ENCODE measurements at places on chromosomes 16 and 17. TPM values are rescaled to one million over a fixed set of nuclear protein-coding genes. Genes with fewer than 3 reads are reported as not detected.

DNA sequence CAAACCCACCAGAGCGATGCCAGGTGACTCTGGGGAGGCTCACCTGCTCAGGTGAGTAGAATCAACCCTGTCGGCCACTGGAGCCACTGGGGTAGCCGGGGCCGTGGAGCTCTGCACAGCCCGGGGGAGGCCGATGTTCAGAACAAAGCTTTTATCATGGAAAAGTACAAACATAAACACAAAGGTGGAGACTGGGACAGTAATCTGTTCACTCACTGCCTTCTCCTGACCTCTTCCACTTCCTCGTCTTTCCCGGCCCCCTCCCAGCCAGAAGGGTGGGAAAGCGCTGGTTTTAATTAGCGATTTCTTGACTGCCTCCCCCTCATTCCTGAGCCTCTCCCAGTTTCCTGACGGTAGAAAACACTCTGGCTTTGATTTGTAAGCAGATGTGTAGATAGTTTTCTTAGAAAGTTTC is 9.8 kb upstream of the TEX19 start:
- peak; percentile 96 for DNase-seq

- DNase-seq = no peak
These were observed 4.8 kb downstream of the GSG1L2 start for GRCh38 chr17:9817086-9817485.

GRCh38 chr16:80704751-80705505 is 99.5 kb downstream of the CDYL2 start:
- DNase-seq = no peak

- DNase-seq = no peak
These were observed 48.0 kb upstream of the CDYL2 start for GRCh38 chr16:80852261-80852872.

DNA sequence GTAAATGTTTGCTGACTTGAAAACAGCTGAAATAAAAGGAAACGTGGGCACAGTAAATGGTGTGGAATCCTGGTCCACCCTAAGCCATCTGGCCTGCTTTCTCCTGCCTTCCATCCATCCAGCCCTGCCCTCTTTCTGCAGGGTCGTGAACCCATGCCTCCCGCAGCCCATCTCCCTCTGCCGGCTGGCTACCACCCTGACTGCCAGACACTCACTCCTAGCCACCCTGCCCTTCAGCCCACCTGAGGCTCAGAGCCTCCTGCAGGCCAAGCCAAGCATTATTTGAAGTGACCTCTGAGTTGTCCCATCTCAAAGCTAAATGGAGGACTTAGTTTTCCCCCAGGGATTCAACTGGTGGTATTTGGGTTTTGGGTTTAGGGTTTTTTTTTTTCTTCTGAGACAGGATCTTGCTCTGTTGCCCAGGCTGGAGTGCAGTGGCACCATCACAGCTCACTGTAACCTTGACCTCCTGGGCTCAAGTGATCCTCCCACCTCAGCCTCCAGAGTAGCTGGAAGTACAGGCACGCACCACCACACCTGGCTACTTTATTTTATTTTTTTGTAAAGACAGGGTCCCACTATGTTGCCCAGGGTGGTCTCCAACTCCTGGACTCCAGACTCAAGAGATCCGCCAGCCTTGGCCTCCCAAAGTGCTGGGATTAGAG is 8.4 kb downstream of the ZDHHC1 start:
- DNase-seq = no peak

KRTAP2-3 gene
- 0.30 TPM for total RNA-seq

BRIP1 gene
- 10.5 TPM for total RNA-seq
